ENCODE measurements at places on chromosomes 16 and 17. TPM values are rescaled to one million over a fixed set of nuclear protein-coding genes. Genes with fewer than 3 reads are reported as not detected.

GRCh38 chr16:73480381-73480780, 432.5 kb upstream of the ZFHX3 start:
- no peak for DNase-seq

The FOXK2 gene
- 38.9 TPM for polyA plus RNA-seq

The KCNH4 gene
- 0.03 TPM for polyA plus RNA-seq

- peak; percentile 39 for DNase-seq
Measured at GRCh38 chr17:75707079-75707571, 14.1 kb upstream of the ITGB4 start.

DNA sequence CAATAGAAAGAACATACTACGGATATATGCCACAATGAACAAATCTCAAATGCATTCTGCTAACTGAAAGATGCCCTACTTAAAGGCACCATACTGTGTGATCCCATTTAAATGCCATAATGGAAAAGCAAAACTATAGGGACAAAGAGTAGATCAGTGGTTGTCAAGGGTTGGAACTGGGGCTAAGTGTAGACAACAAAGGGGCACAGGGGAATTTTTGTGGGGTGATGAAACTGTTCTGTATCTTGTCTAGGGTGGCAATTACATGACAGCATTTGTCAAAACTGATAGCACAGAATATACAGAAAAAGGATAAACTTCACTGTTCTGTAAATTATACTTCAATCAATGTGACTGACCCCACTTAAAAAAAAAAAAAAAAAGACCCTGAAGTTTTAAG, 17.7 kb downstream of the GFOD2 start:
- DNase-seq = no peak

GRCh38 chr16:25832291-25832690, 140.5 kb downstream of the HS3ST4 start:
- DNase-seq = no peak

The SOX15 gene
- polyA plus RNA-seq = 0.11 TPM

The SOST gene
- not detected for polyA plus RNA-seq

The GRAP gene
- 1.4 TPM for polyA plus RNA-seq

DNA sequence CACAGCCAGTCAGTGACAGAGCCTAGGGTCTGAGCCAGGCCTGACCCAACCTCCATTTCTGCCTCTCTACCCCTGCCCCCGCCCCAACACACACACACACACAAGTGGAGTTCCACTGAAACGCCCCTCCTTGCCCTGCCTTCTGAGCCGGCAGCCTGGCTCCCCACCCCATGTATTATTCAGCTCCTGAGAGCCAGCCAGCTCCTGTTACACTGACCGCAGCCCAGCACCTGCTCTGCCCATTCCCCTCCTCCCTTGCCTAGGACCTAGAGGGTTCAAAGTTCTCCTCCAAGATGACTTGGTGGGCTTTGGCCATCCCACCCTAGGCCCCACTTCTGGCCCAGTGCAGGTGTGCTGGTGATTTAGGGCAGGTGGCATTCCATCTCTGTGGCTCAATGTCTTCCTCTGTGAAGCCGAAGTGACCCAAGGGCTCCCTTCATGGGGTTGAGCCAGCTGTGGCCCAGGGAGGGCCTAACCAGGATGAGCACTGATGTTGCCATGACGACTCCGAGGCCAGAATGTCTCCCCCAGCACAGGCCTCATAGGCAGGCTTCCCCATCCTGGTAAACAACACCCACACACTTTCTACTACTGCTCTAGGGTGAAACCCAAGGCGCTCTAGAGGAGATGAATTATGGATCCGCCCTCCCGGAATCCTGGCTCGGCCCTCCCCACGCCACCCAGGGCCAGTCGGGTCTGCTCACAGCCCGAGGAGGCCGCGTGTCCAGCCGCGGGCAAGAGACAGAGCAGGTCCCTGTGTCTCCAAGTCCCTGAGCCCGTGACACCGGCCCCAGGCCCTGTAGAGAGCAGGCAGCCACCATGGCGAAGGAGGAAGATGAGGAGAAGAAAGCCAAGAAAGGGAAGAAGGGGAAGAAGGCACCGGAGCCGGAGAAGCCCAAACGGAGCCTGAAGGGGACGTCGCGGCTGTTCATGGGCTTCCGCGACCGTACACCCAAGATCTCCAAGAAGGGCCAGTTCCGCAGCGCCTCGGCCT, 9.7 kb downstream of the MYO15A start:
- DNase-seq = no peak

The ERAL1 gene
- 41.0 TPM for polyA plus RNA-seq

GRCh38 chr17:59331929-59332748, 684 bp downstream of the YPEL2 start:
- peak; percentile 89 for DNase-seq

The SEC14L1 gene
- 43.2 TPM for polyA plus RNA-seq

DNA sequence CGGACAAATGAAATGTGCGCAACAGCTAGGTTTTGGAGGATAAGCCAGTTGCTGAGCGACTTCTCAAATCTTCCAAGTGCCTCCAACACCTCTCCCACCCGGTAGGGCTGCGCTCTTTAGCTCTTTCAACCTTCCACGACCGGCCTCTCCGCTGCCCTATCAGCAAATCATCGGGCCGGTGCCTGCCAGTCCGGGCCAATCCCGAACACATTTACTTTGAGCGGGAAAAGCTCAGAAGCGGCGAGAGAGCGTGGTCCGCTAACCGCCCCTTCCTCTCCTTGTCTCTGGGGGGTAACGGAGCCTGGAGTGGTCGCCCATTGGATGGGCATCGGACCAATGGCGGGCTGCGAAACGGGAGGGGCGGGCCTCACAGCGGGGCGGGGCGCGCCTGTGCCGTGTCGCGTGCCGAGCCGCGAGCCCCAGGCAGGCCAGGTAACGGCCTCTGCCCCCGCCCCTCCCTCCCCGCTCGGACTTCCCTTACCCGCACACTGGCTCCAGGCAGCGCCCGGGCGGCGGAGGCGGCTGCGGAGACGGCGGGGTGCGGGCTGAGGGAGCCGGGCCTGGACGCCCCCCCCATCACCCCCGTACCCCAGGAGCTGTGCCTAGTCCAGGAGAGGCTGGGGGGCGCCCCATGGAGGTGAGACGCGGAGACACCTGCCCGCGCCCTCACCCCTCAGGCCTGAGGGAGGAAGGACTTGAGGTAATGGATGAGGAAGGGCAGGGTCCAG, at the start of gene MEIOC:
Gene MEIOC, plus strand, starts transcription at position 486 of the 728 bp plus-strand sequence. Its CDS starts 146 bp downstream, at position 632.
- no peak for DNase-seq

The PRAC1 gene
- polyA plus RNA-seq = not detected

The CLEC18B gene
- polyA plus RNA-seq = 0.36 TPM

All from psoas muscle (tissue), 8 donors.